ENCODE measurements at places on chromosomes 6 and 20.

GRCh38 chr20:64053841-64054661, 4.6 kb upstream of the SOX18 start:
- DNase-seq = peak; percentile 9

DNA sequence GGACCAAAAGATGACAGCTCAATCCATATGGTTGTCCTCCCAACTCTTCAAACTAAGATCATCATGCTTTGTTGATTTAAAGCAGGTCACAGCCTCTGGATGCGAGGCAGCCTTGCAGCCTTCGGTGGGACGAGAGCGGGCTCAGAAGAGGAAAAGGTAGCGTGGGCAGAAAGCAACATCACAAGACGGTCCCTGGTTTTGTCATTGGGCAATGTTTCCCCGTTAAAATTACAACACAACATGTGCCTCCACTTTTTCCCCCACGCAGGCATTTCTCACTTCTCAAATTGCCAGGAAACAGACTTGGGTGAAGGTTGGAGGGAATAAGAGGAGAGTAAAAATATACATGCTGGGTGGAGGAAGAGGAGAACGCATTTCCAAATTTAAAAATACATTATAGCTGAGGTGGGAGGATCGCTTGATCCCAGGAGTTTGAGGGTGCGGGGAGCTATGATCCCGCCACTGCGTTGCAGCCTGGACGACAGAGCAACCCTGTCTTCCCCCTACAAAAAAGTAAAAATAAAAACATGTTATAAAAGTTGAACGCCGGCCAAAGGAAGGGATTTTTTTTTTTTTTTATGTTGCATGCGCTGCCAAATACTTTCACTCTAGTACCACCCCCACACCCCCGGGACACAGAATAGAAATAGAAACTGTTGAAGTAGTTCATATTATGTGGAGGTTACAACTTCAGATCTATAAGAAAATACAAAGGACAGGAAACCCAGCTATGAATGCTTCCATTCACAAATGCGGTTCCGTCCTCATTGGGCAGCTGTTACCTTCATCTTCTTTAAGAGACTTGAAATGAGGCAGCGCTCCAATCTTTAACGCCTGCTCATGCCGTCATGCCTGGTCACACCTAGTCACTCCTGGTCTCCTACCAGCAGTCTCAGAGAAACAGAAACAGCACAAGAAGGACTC, 13.9 kb upstream of the NAA20 start:
- DNase-seq = no peak

DNA sequence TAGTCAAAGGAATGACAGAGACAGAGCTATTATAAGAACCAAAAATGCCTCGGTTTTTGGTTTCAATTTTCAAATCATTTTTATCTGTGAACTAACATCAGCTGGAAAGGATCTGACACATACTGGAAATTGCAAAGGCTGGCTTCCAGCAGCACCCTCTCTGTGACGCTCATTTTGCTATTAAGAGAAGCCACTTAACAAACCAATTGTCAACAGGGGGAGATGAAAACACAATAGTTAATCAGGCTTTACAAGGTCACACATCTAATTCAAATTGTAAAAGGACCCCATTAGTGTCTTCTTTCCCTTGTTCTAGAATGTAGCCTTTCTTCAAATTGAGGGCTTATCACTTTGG, 160.5 kb downstream of the TFAP2B start:
- DNase-seq = no peak

DNA sequence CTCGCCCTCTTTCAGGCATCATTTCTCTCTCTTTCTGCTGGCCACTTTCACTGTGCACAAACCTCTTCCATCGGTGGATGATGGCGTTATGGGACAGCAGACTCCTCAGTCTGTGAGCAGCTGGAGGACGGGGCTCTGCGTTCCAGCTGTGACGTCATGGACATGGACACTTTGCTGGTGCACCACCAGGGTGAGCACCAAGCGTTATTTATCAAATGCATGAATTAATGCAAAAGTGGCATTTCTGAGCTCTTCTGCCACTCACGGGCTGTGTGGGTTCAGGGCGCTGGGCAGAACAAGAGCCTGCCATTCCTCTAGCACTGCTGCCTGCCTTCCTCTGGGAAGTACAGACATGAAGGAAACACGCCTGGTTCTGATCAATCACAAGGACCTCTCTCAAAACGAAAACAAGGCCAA, 82.9 kb upstream of the MPC1 start:
- DNase-seq = no peak

DNA sequence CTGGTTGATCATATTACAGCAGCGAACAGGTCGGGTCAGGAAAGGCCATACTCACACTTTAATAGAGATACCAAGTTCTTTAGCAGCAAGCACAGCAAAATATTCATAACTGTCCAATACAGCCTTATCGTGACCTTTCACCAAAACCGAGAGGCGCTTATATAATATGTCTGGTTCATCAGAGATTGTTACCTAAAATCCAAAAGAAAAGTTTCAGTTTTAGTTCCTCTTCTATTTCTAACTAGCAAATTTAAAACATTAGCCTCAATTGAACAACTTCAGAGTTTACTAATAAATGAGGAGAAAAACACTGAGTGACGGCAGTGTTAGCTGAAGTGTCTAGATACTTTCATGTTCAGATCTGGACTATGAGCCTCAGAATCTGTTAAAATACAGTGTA, 5.9 kb downstream of the MRPS10 start:
- DNase-seq = no peak

GRCh38 chr20:15951658-15952057, 621.6 kb downstream of the KIF16B start:
- no peak for DNase-seq

DNA sequence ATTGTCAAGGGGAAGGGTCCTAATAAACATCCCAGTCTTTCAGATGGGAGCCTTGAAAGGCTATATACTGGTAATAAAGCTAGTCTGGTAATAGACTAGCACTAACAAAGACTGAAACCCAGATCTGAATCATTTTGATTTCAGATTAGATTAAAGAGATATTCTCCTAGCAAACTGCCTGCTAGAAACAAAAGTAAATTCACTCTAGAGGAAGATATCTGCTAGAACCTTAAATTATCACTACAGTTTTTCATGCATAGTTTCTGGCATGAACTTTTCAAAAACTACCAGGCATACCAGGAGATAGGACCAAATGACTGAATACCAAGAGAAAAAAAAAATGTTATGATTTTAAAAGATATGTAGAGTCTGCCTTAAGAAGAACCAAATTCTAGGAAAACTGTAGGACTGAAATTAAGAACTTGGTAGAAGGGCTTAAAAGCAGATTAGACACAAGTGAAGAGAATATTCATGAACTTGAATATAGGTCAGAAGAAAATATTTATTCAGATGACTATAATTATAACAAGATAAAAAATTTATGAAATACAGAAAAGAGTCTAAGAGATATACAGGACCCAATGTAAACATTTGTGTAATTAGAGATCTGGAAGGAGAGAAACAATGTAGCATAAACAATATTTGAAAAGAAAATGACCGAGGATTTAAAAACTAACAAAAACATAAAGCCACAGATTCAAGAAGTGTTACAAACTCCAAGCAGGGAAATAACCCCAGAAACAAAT, 141.6 kb downstream of the FOXO3 start:
- no peak for DNase-seq

GRCh38 chr20:22720206-22720605, 135.8 kb upstream of the FOXA2 start:
- DNase-seq = no peak

GRCh38 chr6:1611572-1612298, 2.0 kb downstream of the FOXC1 start:
- DNase-seq = no peak

DNA sequence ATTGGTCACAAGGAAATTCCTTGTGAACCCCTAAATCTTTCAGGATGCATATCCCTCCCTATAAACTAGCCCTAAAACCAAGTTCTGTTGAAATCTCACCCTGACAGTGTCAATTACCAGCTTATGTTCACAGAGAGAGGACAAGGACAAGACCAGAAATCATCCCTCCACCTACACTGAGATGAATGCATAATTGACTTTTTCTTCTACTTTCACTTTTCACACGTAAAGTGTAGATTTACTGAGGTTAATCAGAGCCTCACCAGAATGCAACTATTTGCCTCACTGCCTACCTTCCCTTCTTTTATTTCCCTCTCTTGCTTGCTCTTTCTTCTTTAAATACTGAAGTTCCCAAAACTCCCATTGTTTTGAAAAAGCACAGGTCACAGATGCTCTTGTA, 15.3 kb upstream of the NKAIN2 start:
- DNase-seq = no peak

DNA sequence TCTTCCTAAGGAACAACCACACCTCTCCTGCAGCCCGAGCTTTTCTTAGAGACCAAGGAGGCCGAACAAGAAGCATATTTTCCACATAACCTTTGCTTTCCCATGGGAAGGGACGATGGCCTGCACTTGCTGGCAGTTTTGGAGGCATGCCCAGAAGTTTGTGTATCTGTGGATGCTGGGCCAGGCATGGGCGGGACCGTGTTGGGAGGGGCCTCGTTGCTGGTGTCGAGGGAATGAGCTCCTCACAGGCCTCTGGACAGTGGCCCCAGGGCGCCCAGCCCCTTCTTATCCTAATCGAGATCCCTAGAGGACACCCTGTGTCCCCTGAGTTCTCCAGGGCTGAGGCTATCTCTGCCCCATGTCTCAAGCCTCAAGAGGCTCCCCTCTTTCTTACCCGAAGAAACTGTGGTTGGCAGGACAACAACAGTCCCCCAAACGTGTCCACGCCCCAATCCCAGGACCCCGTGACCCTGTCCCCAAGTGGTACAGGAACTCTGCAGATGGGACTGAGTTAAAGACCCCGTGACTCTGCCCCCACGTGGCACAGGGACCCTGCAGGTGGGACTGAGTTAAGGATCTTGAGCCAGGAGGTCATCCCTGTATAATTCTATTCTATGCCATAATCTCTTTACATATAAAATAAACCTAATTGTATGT, 99.5 kb upstream of the BHLHE23 start:
- no peak for DNase-seq

- no peak for DNase-seq
Observed at GRCh38 chr6:6315660-6316059, 4.8 kb downstream of the F13A1 start.

DNA sequence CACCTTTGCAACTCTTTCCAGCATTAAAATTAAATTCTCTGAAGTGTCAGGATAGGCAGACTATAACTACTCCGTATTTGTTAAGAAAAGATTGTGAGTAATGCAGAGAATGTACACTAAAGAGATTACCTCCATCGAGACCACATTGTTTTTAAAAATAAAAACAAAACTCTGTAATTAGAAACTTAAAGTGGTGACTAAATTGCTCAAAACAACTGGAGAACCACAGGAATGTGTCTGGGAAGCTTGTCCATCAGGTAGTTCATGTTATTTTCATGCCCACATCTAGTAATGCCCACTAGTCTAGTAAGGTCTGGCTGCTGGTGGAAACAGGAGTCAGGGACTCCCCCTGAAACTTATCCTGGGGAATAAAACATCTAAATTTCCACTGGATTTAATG, 103.0 kb upstream of the FOXQ1 start:
- no peak for DNase-seq

- no peak for DNase-seq
Observed at GRCh38 chr6:2412731-2413130, 167.3 kb upstream of the GMDS start.

- no peak for DNase-seq
Observed at GRCh38 chr6:170276369-170277057, 14.4 kb downstream of the DLL1 start.

- DNase-seq = no peak
Observed at GRCh38 chr6:19408331-19408730, 428.8 kb upstream of the ID4 start.

DNA sequence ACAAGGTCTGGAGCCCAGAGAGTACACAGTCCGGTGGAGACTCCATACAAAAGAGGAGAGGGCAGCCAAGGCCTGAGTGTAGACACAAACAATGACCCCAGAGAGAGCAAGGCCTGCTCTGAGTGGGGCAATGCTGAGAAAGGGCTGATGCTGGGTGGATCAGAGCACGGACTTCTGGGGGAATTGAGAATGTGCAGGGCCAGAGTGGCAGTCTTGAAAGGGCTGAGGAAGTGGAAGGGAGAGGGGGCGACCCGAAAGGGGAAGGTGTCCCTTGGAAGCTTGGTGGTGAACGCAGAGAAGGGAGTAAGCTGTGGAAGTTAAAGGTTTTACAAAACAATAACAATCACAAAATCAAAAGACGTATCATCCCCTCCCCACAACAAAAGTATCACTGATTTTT, 12.0 kb upstream of the GRM4 start:
- DNase-seq = no peak

DNA sequence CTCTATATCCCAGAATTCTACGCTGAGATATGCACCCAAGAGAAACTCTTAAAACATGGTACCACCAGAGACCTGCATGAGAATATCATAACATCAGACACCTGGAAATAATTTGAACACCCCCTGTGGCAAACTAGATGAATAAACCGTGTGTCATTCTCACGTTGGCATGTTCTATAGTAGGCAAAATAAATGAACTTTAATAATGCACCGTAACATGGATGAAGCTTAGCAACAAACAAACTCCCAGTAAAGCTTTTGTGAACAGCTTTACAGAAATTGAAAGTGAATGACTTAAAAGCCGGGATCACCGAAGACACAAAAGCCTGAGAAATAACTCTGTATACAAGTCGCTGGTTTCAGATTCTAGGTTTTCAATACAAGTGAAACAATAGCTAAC, 1166.8 kb upstream of the CITED2 start:
- no peak for DNase-seq

DNA sequence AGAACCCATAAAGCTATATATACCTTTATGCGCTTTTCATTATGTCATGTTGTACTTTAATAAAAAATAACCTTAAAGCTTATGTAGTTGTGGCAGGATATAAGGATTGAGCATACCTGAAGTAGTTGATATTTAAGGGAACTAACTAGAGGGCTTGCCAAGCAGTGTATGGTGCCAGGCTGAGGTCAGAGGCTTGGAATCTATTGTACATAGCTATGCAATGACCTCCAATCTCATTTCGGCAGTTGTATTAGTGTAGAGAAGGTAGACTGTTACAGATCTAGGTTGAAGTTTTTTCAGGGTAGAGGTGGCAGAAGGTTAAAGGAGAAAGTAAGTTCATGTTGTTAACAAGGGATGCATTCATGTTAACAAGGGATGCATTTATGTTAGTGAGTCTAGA, 397.7 kb upstream of the HS3ST5 start:
- no peak for DNase-seq

DNA sequence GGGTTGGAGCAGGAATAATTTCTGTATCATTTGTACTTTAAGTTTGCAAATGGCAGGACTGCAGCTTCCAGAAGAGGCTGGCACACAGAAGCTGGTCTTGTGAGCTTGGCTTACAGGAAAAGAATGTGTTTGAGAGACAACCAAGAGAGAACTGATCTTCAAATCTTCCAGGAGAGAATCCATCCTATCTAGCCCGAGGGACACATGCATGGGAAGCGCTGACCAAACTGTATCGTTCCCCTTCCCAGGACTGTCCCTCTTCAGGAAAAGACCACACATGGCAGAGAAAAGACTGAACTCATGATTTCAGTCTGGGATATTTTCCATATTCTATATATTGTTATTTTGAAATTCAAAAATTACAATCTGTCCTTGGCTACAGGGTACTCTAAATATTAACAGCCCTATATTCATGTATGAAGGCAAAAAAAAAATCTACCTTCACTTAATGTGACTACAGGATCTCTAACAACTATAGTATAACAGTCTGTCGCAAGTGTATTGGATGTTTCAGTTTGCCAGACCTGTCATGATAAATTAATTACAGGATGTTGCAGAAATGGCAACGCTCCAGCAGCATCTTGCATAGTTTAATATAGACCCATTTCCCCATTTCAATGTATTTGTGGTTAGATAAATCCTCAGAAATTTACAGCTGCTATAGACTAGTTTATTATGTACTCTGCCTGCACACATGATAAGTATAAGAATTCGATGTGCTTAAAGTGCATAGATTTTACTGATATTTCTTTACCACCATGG, 99.4 kb downstream of the MYB start:
- no peak for DNase-seq
